ENCODE measurements at places on chromosomes 1 and 21. TPM values are rescaled to one million over a fixed set of nuclear protein-coding genes. Genes with fewer than 3 reads are reported as not detected.

The PLA2G2A gene
- not detected for total RNA-seq

The LCE1F gene
- not detected for total RNA-seq

The FCRL4 gene
- not detected for total RNA-seq

The FMO3 gene
- not detected for total RNA-seq

The AVPR1B gene
- total RNA-seq, result not detected

The KIAA0040 gene
- 27.6 TPM for total RNA-seq

The ABCA4 gene
- total RNA-seq, result not detected

DNA sequence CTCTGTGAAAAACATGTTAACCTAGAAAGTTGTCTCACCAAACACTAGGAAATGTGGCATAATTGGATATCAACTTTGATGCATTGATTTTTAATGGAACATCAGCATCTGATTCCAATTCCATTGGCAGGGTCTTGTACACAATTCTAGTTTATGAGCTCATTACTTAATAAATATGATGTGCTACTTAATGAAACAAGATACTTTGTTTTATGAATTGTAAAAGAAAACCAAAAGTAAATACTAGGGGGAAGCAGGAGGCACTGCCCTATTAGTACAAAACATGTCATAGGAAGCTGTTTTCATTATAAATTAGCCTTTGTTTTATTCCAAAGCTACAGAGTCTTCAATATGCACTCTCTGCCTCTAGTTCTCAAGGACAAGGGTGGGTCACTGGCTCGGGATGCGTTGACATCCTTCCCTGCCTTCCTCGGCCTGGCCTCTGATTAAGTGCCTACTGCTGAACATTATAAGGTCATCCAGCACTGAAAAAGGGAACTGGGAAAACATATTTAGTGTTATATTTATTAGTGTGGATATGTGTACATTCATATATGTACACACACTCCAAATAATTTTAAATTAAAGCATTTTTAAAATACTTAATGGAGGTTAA is 185.2 kb downstream of the USH2A start:
- no peaks in the 10 kb centered on the region for H3K4me1 ChIP-seq
- no peak overlapping the region for H3K4me3 ChIP-seq
- no peak overlapping the region for H3K27ac ChIP-seq
- H3K36me3 ChIP-seq, result no peaks in the 10 kb centered on the region

DNA sequence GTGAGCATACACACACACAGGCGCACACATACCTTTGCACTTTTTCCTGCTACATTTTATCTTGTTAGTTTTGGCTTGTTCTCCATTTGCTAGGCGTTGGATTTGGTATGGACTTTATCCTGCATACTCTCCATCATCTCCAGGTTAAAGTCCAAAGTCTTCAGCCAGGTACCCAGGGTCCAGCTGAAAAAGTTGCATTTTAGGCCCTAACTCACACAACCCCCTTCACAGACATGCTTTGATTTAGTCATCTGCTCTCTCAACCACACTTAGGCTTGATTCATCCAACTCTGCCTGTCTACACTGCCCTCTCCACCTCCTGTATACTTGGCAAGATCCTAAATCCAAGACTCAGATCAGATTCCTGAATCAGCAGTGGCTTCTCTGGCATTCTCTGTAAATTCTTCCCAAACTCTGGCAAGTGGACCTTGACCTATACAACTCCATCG is 10.7 kb upstream of the LAMB3 start:
- H3K4me1 ChIP-seq, result peaks cover 9% of the 10 kb centered on the region
- no peak for DNase-seq
- no peak overlapping the region for H3K4me3 ChIP-seq
- H3K36me3 ChIP-seq, result no peaks in the 10 kb centered on the region
- no peak overlapping the region for H3K27ac ChIP-seq
- H3K27me3 ChIP-seq, result peaks cover 11% of the 10 kb centered on the region

DNA sequence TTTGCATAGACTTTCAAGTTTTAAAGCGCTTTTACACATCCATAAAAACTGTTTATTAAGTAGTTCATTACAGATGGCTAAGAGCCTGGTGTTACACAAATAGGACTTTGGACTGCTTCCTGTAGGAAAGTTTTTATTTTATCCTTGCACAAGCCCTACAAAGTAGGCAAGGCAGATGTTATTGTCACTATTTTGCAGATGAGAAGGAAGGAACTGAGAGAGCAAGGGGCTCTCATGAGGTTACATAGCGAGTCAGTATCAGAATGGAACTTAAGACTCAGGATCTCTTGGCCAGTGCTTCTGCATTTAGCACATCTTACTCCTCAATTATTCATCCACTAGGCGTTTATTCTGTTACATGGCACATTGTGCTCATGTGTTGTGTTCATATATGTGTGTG is 2.6 kb upstream of the MAPKAPK2 start:
- no peak overlapping the region for H3K27ac ChIP-seq
- peaks cover 3% of the 10 kb centered on the region for H3K27me3 ChIP-seq
- DNase-seq, result no peak
- H3K36me3 ChIP-seq, result peaks cover 5% of the 10 kb centered on the region
- H3K4me1 ChIP-seq, result peaks cover 45% of the 10 kb centered on the region

GRCh38 chr21:29506947-29507346 is 208.2 kb downstream of the BACH1 start:
- H3K4me3 ChIP-seq, result no peak overlapping the region
- H3K36me3 ChIP-seq, result peaks cover 20% of the 10 kb centered on the region
- H3K27me3 ChIP-seq, result no peaks in the 10 kb centered on the region
- no peak for DNase-seq
- peaks cover 4% of the 10 kb centered on the region for H3K4me1 ChIP-seq
- H3K27ac ChIP-seq, result no peak overlapping the region

- H3K4me1 ChIP-seq, result peaks cover 7% of the 10 kb centered on the region
- H3K36me3 ChIP-seq, result no peaks in the 10 kb centered on the region
- no peak overlapping the region for H3K4me3 ChIP-seq
- no peak for DNase-seq
- H3K27ac ChIP-seq, result no peak overlapping the region
Measured at GRCh38 chr1:201748335-201748734, 80.6 kb upstream of the IPO9 start.

- H3K27me3 ChIP-seq, result peaks cover 86% of the 10 kb centered on the region
- H3K4me3 ChIP-seq, result no peak overlapping the region
- DNase-seq, result no peak
Measured at GRCh38 chr1:179587336-179587735, 4.3 kb upstream of the TDRD5 start.

- H3K4me3 ChIP-seq, result no peak overlapping the region
- peaks cover 3% of the 10 kb centered on the region for H3K4me1 ChIP-seq
- no peak for DNase-seq
- no peaks in the 10 kb centered on the region for H3K27me3 ChIP-seq
- H3K36me3 ChIP-seq, result no peaks in the 10 kb centered on the region
- no peak overlapping the region for H3K27ac ChIP-seq
Measured at GRCh38 chr21:42475036-42475435, 21.0 kb downstream of the RSPH1 start.

DNA sequence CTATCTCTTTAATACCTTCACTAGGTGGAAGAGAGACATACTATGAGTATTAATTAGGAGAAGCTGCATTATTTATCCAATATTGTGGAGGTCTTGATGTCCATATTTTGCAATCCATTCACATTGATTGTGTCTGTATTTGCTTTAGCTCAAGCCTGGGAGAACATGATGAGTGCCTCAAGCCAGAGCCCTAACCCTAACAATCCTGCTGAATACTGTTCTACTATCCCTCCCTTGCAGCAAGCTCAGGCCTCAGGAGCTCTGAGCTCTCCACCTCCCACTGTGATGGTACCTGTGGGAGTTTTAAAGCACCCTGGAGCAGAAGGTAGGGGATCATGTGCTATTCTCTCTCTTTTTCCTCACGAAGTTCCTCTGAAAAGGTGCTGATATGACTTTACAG is 99.5 kb downstream of the CC2D1B start:
- no peak overlapping the region for H3K4me3 ChIP-seq
- H3K4me1 ChIP-seq, result peaks cover 5% of the 10 kb centered on the region
- no peaks in the 10 kb centered on the region for H3K27me3 ChIP-seq

- H3K36me3 ChIP-seq, result peaks cover 30% of the 10 kb centered on the region
- no peak overlapping the region for H3K4me3 ChIP-seq
- peaks cover 6% of the 10 kb centered on the region for H3K4me1 ChIP-seq
- no peak overlapping the region for H3K27ac ChIP-seq
- no peak for DNase-seq
Measured at GRCh38 chr1:231666220-231666936, 39.8 kb downstream of the DISC1 start.

DNA sequence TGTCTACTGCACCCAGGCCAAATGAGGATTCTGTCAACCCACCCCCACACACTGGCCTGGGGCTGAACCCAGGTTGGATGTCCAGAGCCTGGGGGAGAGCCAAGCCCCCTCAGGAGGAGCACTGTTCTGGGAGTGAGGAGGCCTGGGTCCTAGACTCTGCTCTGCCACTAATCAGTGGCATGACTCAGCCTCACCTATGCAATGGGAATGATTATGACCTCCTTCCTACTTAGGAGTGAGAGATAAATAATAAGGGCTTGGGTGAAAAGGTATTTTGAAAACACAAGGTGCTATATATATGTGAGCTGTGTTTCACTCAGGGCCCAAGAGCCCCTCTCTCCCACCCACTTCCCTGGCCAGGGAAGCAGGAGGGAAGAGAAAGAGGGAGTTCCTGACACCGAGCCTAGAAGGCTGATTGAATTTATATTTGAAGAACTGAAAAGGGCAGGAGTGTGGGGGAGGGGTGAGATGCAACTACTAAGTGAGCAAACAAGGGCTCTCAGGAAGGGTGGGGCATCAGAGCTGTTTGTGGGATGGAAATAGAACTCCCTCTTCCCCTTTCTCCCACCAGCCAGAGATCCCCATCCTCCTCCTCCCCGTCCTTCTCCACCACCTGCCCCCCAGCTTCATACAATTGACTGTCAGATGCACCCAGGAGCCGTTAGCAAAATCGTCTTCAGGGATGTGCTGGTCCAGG is 8.2 kb downstream of the IGSF9 start:
- no peak for DNase-seq

DNA sequence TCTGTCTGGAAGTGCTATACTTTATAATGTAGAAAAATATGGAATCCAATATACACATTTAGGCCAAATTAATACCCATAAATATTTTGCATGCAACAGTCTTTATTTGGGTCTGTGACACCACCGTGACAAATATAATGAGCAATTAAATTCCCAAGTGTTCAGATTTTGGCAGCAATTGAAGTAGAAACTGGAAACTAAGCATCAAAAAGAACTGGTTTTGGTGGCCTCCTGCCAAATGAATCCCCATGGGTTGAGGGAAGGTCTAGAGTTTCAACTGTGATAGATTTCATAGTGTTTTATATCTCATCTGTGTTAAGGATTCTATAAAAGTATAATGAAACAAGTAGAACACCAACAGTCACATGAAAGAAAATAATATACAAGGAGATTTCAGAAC is 88.4 kb downstream of the DPYD start:
- H3K4me3 ChIP-seq, result no peak overlapping the region
- no peaks in the 10 kb centered on the region for H3K27me3 ChIP-seq
- no peak for DNase-seq
- no peaks in the 10 kb centered on the region for H3K36me3 ChIP-seq

GRCh38 chr1:23169727-23170335 is 1.2 kb upstream of the LUZP1 start:
- DNase-seq, result peak; percentile 37
- H3K4me3 ChIP-seq, result peak overlapping the region; percentile 99
- peaks cover 36% of the 10 kb centered on the region for H3K4me1 ChIP-seq
- H3K36me3 ChIP-seq, result peaks cover 2% of the 10 kb centered on the region
- H3K27ac ChIP-seq, result no peak overlapping the region

DNA sequence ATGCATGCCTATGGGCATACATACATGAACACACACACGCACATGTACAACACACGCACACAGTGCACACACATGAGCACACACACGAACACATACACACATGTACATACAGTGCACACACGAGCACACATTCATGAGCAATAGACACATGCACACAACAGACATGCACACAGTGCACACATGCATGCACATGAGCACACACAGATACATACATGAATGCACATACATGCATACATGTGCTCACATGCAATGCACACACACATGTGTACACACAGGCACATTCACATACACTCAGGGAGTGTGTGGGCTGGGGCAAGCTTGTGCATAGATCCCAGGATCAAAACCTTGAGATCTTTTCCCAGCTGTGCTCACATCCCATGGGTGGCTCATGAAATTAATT is 18.9 kb downstream of the CRYAA start:
- no peak overlapping the region for H3K27ac ChIP-seq
- no peak overlapping the region for H3K4me3 ChIP-seq
- no peaks in the 10 kb centered on the region for H3K4me1 ChIP-seq

- DNase-seq, result no peak
- H3K27me3 ChIP-seq, result peaks cover 53% of the 10 kb centered on the region
- H3K36me3 ChIP-seq, result no peaks in the 10 kb centered on the region
- H3K4me3 ChIP-seq, result no peak overlapping the region
Measured at GRCh38 chr1:147089457-147089856, 82.8 kb downstream of the PRKAB2 start.

GRCh38 chr1:200442537-200443156 is 32.8 kb upstream of the ZNF281 start:
- no peak overlapping the region for H3K27ac ChIP-seq
- peaks cover 10% of the 10 kb centered on the region for H3K36me3 ChIP-seq
- peaks cover 31% of the 10 kb centered on the region for H3K4me1 ChIP-seq
- H3K4me3 ChIP-seq, result no peak overlapping the region

- H3K27ac ChIP-seq, result no peak overlapping the region
- peaks cover 7% of the 10 kb centered on the region for H3K27me3 ChIP-seq
- H3K36me3 ChIP-seq, result no peaks in the 10 kb centered on the region
- no peak overlapping the region for H3K4me3 ChIP-seq
- no peak for DNase-seq
- no peaks in the 10 kb centered on the region for H3K4me1 ChIP-seq
Measured at GRCh38 chr1:213953806-213954205, 34.0 kb upstream of the PROX1 start.

GRCh38 chr1:31182352-31182751 is 57.3 kb downstream of the NKAIN1 start:
- H3K4me3 ChIP-seq, result no peak overlapping the region
- DNase-seq, result peak; percentile 50
- no peaks in the 10 kb centered on the region for H3K36me3 ChIP-seq
- H3K4me1 ChIP-seq, result peaks cover 2% of the 10 kb centered on the region
- H3K27me3 ChIP-seq, result peaks cover 65% of the 10 kb centered on the region
- no peak overlapping the region for H3K27ac ChIP-seq

DNA sequence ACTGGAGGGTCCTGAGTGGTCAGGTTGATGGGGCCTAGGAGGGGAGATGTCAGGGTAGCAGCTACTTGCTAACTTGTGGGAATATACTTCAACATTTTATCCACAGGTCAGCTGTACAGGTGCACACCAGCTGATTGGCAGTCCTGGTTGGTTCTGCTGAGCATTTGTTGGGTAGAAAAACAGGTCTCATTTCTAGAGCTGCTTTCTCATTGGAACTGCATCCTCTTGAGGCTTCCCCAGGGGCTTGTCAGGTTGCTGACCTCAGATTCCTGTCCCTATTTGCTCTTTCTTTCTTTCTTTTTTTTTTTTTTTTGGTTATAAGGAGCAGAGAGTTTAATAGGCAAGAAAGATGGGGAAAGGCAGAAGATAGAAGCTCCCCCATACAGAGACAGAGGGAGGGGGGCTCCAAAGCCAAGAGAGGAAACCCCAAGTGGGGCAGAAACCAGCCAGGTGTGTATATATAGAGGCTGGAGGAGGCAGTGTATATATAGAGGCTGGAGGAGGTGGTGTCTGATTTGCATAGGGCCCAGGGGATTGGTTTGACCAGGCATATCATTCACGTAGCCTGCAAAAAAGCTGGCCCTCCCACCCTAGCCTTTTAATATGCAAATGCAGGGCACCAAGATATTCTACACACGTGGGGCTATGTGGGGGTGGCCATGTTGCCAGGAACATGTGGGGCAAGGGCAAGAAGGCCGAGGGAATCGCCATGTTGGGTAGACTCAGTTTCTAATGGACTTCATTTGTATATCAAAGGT is 57.3 kb upstream of the STUM start:
- no peak for DNase-seq
- peaks cover 24% of the 10 kb centered on the region for H3K27me3 ChIP-seq
- H3K4me3 ChIP-seq, result no peak overlapping the region
- H3K36me3 ChIP-seq, result no peaks in the 10 kb centered on the region
- H3K27ac ChIP-seq, result no peak overlapping the region

Data from activated naive CD8-positive, alpha-beta T cell treated with anti-CD3 and anti-CD28 coated beads for 36 hours (primary cell).